ENCODE measurements at places on chromosomes 11 and 22.

GRCh38 chr22:22816171-22816514 lies 71.5 kb upstream of the IGLL5 start:
- DNase-seq, result no peak

DNA sequence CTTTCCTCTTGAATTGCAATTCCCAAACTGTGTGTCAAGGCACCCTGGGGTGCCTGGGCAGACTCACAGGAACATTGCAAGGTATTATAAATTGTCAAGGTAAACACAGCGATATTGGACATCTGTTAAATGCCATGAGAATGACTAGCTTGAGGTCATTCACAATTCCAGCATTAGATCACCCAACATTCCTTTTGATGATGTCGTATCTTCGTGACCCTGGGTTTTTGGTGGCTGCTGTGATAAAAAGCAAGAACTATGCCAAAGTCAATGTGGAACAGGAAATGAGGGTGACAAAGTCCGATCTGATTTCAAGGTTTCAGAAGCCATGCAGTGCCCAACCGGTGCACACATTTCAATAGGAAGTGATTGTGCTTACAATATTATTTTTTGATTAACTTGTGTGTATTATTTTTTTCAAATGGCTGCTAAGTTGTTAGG lies 458.4 kb downstream of the MIAT start:
- DNase-seq, result no peak

- no peak for DNase-seq
These were observed 21.2 kb downstream of the BLID start for GRCh38 chr11:122094836-122095235.

DNA sequence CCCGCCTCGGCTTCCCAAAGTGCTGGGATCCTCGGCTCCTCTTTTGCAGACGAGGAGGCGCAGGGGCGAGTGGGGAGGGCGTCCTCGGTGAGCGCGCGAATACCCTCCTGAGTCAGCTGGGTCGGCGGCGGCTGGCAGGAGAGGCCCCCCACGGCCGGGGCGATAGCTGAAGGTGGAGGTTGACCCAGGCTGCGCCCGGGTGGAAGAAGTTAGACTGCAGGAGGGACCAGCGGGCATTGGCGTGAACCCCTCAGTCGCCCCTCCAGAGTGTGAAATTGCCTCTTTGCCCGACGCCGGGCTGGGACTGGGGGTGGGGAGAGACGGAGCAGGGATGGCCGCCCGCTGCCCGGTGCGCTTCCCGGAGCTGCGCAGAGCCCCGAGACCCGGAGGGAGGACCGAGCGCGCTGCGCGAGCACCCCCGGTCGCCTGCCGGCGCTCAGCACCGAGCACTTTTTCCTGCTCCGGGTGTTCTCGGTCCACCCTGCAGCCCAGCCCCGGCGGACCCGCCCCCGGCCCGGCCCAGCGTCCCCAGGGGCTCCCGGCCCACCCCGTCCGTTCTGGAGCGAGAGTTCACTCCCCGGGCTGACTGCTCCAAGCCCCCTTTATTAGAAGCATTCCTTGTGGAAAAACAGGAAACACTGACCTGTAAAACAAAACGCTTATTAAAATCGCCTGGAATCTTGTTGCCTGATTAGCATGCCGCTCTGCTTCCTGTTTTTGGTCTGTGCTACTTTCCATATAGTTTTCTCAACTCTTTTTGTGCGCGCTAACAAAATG lies 13.7 kb upstream of the CPT1A start:
- no peak for DNase-seq

- no peak for DNase-seq
These were observed 453.4 kb downstream of the NTM start for GRCh38 chr11:131823772-131824171.

DNA sequence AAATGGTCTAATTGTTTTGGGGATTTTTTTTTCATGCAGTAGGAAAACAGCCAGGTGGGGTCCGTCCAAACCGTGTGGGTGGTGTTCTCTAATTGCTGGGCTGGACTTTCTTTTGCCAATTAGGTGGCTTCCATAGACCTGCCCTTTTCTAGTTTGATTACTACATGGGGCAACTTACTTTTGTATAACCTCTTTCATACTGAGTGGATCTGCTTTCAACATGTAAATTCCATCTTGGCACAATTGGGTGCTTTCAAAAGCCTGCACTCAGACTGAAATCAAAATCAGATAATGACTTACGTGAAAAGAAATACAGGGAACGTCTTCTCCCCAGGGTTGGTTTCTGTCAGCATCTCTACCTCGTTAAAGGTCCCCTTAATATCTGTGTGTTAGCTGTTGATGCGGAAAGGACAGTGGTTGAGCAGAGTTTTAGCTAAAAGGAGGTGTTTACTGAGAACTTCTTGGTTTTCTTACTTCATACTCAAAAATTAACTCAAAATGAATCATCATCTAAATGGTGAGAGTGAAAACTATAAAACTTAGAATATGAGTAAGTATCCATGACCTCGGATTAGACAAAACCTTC lies 72.1 kb downstream of the BARX2 start:
- no peak for DNase-seq

- no peak for DNase-seq
These were observed 732.7 kb downstream of the TBC1D22A start for GRCh38 chr22:47495110-47495509.

- no peak for DNase-seq
These were observed 6.5 kb downstream of the GAL3ST3 start for GRCh38 chr11:66042227-66042995.

GRCh38 chr11:119743006-119743405 lies 14.0 kb upstream of the NECTIN1 start:
- DNase-seq, result no peak

DNA sequence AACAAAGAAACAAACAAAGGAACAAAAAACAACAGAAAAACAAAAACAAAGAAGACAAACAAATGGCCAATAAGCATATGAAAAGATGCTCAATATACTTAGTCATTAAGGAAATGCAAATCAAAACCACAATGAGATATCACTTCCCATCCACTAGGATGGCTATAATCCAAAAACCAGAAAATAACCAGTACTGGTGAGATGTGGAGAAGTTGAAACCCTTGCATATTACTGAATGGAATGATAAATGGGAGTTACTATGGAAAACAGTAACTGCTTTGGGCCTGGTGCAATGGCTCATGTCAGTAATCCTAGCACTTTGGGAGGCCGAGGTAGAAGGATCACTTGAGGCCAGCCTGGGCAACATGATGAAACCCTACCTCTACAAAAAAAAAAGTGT lies 44.9 kb upstream of the RBFOX2 start:
- no peak for DNase-seq

DNA sequence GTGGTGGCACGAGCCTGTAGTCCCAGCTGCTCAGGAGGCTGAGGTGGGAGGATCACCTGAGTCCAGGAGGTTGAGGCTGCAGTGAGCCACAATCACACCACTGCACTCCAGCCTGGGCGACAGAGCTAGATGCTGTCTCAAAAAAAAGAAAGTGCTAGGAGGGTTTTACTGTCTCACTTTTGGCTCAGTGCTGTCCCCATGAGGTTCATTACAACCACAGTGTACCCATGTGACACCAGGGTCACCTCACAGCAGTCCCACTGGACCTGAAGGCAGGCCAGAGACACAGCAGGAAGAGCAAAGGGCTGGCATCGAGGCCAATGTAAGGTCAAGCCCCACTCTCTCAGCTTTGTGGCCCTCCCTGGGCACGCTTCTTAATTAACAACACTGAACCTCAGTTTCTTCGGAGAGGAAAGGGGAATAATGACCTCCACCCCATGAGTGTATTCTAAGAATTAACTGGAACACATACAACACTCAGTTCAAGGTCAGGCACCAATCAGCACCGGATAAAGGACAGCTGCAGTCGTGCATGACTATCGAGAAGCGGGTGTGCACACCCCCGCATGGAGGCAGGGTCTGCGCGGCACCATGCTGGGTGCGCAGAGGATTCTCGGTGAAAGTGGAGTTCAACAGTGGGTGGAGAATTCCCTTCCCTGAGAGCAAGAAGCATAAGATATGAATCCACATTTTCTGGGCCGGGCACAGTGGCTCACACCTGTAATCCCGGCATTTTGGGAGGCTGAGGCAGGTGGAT lies 30.9 kb upstream of the BAIAP2L2 start:
- no peak for DNase-seq

DNA sequence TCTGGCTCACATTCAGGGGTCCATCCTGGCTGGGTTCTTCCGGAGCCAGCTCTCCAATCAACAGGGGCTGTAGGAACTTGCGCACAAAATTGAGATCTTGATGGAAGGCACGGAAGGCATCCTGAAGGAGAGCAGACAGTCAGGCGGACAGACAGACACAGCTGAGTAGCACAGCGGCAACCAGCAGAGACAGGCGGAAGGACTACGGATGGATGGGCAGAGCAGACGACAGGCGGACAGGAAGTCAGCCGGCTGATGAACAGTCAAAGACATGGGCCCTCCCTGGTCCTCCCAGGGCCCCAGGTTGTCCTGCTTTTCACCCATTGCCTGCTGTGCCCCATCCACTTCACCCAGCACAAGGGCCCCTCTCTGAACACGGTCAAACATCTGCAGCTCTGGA lies 11.3 kb downstream of the FADS3 start:
- DNase-seq, result no peak

DNA sequence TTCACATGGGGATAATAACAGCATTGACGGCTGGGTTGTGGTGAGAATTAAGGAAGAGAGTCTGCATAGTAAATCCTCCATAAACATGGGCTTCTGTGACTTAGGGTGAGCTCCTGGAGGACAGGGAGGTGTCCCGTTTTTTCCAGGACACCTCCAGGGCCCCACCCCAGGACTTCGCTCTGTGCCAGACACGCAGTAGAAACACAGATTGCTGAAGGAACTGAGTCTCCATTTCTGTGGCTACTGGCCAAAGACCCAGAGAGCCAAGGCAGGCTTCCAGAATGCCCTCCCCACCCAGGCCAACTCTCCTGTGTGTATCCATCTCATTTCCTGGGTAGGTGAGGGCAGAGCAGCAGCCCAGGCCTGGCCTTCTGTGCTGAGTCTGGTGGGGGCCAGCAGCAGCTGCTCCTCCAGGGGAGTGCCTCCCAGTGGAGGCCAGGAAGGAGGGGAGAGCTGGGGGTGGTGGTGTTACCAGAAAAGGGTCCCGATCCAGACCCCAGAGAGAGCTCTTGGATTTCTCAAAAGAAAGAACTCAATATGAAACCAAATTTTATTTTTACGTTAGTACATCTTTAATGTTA lies 9.5 kb upstream of the RFPL3 start:
- no peak for DNase-seq

- no peak for DNase-seq
These were observed 93.2 kb upstream of the APOA1 start for GRCh38 chr11:116930586-116930985.

GRCh38 chr22:30891781-30892180 lies 76.8 kb downstream of the MORC2 start:
- no peak for DNase-seq

- DNase-seq, result no peak
These were observed 13.4 kb upstream of the SYNGR1 start for GRCh38 chr22:39336411-39336810.

DNA sequence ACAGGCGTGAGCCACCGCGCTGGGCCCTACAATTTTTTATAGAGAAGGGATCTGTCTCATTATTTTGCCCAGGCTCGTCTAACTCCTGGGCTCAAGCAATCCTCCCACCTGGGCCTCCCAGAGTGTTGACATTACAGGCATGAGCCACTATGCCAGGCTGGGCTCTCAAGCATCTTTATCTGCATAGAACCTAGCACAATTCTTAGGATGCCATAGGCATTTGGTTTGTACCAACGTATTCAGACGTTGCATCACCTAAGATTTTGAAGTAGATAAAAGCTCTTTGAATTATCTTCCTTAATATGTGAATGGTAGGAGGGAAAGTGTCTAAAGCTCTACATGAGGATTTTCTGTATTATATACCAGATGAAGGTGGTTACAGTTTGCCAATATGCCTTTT lies 30.5 kb downstream of the RTN3 start:
- DNase-seq, result no peak

DNA sequence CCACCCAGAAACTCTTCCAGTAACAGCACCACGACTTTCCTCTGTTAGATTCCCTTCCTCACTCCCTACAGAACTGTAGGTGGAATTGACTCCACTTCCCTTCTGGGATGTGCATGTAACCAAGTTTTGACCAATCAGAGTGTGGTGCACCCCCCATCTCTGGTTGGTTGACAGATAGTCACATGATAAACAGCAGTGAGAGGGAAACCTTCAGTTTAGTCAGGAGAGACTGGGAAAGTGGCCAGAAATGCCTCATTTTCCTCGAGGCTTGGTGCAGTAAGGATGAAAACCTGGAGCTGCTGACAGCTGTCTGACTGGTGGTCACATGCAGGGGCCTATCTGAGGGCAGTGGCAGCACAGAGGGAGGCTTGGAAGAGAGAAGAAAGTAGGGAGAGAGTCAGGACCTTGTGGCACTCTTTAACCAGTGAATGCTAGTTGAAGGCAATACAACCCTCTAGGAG lies 67.3 kb upstream of the GRK3 start:
- DNase-seq, result no peak

DNA sequence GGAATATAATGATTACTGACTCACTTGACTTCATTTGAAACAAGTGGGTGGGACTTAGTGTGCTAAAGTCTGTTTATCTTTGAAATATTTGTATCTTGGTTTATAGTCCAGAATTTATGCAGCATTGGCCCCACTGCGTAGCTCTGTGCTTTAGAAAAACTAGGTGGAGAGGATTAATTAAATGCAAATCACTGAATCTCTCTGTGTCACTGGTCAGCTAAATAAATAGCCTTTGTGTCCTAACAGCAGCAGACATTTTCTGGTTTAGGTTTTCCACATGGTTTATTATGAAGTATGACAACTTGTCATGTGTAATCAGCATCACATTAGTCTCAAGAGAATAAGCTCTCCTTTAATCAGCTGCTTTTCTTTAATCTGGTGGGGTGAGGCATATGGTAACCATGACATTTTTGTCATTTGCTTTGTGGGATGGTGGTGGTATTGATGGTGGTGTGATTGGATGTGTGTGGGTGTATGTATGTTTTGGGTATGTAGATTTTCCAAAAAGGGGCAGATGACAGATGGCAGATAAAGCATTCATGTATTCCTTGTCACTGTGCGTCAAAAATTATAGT lies 33.9 kb downstream of the BCL2L13 start:
- DNase-seq, result peak; percentile 22

DNA sequence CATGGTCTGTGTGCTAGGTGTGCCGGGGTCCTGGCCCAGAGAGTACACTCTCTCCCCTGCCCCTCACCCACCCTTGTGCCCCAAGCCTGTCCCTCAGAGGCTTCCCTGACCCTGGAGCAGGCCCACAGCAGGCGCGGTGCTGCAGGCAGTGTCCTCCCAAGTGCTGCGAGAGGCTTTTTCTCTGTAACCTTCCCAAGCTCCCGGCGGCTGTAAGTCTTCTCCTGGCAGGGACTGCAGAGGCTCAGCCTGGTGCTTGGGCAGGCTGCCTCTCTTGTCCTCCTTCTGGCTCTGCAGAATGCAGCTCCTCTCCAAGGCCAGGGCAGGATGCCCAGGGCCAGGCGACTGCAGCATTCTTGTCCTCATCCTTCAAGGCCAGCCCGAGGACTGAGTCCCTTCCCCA lies 15.9 kb downstream of the RFPL1 start:
- DNase-seq, result no peak

- no peak for DNase-seq
These were observed 1186.5 kb downstream of the BRD1 start for GRCh38 chr22:48640890-48641841.

DNA sequence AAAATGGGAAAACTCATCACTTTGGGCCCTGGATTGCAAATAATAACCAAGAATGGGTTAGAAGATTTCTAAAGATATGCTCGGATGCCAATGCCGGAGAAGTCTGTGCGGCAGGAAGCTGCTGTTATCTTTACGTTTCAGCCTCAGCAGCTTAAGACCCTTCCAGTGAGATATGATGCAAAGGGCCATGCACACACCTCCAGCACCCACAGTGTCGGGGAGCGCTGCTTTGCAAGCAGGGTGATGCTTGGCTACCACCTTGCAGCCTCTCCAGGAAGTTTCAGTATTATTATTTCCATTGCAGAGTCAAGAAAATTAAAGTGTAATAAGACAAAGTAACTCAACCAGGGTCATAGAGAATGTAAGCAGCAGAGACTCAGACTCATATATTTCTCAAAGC lies 37.3 kb downstream of the LARGE1 start:
- DNase-seq, result no peak
